ENCODE measurements at places on chromosomes 2 and 18.
A peak's percentile ranks its signal among the peaks of the same experiment; 100 is the strongest.

- DNase-seq: no peak
These were observed 641.7 kb downstream of the NR4A2 start for GRCh38 chr2:155690785-155691184.

- DNase-seq: no peak
These were observed 234.1 kb upstream of the ID2 start for GRCh38 chr2:8447610-8448221.

DNA sequence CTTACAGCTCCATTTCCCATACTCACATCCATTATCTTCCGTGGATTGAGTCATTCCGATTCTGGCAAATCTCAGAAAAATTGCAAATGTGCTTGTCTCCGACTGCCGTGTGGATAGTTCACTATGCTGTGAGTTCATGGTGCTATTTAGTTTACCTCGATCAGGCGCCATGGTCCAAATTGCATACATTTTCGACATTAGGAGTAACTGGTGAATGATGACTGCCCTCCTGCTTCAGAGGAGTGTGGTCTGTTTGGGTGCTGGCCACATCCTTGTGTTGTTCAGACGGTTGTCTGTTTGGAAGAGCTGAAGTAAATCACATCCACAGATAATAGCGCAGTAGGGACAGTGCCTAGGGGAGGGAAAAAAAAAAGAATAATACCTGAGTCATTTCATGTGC, 439.5 kb downstream of the ZNF516 start:
- DNase-seq: no peak

GRCh38 chr18:33878213-33878612, 300.2 kb downstream of the ASXL3 start:
- DNase-seq: no peak

DNA sequence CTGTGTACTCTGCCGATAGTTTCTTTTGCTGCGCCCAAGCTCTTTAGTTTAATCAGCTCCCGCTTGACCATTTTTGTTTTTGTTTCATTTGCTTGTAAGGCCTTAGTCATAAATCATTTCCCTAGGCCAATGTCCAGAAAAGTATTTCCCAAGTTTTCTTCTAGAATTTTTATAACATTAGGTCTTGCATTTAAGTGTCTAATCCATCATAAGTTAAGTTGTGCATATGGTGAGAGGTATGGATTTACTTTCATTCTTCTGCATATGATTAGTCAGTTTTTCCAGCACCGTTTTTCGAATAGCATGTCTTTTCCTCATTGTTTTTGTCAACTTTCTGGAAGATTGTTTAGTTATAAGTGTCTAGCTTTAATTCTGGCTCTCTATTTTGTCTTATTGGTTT, 484.8 kb upstream of the CNTNAP5 start:
- no peak for DNase-seq

DNA sequence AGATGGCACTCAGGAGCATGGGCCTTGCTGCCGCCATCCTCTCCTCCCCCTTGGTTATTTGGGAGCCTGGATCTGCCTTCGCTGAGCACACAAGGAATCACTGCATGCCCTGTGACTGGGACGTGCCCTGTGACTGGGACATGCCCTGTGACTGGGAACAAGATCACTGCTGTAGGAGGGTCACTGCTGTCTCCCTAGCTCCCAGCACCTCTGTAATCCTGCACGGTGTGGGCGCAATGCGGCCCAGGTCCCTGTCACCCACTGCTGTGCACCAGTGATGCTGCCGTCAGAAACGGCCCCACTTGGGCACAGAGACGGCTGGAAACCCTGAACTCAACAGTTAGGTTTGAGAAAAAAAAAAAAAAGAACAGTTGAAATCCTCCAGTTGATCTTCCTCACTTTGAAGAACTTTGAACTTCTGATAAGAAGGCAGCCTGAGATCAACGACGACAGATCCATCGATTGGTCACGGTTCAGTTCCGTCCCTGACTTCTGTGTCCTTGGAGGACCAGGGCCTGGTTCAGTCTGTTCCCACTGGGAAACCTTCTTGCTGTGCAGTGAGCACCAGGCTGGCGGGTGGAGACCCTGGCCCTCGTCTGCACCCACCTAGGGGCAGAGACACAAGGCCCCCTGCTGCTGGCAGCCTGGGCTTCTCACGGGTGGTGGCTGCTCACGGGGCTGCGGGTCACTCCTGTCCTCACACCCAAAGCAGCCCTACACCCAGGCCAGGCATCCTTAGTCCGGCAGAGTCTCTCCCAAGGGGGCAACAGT, 125.9 kb downstream of the PXDN start:
- no peak for DNase-seq

GRCh38 chr2:177393203-177393755, 706 bp downstream of the AGPS start:
- DNase-seq: peak; percentile 16

GRCh38 chr2:30273574-30273929, 42.2 kb downstream of the LBH start:
- no peak for DNase-seq

GRCh38 chr2:46086578-46087070, 210.6 kb upstream of the EPAS1 start:
- no peak for DNase-seq

GRCh38 chr2:64311948-64312621, 141.9 kb upstream of the LGALSL start:
- DNase-seq: no peak

DNA sequence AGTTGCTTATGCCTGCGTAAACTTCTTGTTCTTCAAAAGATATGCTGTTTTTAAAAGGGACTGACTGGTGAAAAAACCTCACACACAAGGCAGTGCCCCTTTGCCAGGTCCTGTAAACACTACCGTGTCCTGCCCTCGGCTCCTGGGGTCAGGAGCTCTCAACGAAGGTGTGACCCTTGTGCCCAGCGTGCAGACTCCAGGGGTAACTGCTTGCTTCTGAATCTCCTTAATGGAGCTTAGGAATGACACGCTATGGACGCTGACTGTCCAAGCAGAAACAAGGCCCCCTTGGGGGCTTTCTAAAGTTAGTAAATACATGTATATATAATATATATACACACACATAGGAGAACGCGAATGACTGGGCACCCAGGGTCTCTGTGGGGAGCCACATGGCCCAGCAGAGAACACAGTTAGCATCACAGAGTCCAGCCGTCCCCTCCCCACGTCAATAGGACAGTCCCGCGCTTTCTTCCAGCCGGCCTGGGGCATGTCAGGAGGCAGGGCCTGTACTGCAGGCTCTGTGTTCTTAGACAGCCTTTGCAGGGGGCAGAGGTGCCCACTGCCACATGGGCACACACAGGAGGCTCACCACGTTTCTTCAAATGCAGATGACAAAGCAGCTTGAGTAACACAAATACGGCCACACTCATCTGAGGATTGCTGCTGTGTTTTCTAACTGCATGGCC, 96.1 kb downstream of the HDAC4 start:
- no peak for DNase-seq

DNA sequence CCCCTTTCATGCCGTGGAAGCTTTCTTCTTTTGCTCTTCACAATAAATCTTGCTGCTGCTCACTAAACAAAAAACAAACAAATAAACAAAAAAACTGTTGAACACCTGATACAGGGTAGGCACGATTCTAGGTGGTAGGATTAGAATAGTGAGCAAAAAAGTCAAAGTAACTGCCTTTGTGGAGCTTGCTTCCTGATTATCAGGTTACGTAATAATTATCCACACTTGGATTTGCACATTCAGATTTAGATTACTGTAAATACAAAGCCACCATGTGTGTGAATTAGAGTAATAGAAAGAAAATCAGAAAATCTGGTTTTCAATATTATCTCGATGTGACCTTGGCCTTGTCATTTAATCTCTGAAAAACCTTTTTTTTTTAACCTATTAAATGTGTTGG, 307.1 kb downstream of the NRXN1 start:
- no peak for DNase-seq

- DNase-seq: no peak
These were observed 189.3 kb downstream of the RNF152 start for GRCh38 chr18:61703508-61703907.
